Activated T-helper 9 cell treated with anti-CD3 and anti-CD28 coated beads, Interleukin-2, amount 50 U/mL, for 16 hours (primary cell): ENCODE measurements at places on chromosomes 12 and 14.

- DNase-seq = no peak
These were observed 167.4 kb upstream of the RGS6 start for GRCh38 chr14:71764701-71765382.

DNA sequence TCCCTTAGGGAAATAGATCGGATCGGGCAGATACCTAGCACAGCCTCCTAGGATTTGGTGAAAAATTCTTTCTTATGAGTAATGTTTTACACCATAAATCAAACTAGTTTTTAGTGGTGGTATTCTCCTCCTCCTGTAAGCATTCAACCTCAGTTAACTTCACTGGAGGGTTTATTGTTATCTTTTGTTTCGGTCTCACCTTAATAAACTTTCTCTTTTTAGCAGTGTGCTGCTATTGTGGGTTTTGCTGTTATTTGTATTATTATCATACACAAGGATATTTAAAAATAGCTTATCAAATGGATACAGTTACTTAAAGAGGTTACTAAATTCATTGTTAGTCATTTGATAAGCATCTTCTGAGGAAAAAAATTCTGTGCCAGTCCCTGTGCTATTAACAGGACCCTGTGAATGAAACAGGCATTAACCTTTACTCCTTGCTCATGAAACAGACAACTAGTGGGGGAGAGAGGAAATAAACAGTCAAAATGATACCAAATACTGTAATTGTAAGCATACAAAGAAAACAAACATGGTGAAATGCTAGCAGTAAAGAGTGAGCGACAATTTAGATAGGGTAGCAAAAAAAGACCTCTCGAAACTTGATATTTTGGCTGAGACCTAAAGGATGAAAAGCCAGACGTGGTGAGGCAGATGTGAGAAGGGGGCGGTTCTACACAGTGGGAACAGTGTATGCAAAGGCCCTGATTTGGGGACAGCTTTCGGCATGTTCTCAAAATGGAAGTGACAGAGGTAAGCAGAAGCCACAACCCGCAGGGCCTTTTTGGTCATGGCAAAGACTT lies 178.7 kb upstream of the SOX5 start:
- no peak for DNase-seq

GRCh38 chr12:2925322-2925995 lies 33.7 kb upstream of the TEAD4 start:
- no peak for DNase-seq

DNA sequence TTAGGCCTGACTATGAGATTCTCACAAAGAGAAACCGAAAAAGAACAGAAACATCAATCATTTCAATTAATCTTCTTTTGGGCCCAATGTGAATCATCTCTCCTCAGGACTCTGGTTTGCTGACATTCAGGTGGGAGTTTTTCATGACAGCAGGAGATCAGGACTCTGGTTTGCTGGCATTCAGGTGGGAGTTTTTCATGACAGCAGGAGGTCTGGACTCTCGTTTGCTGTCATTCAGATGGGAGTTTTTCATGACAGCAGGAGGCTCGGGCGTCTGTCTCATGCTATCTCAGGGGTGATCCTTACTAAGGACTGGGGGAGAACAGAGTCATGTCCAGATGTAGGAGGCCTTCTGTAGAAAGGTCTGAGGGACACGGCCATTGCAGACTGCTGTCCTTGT lies 40.1 kb upstream of the PARP11 start:
- no peak for DNase-seq

- no peak for DNase-seq
These were observed 12.1 kb downstream of the SLC7A8 start for GRCh38 chr14:23171222-23171975.

- DNase-seq = no peak
These were observed 213.9 kb upstream of the FKBP4 start for GRCh38 chr12:2580821-2581220.

GRCh38 chr12:7039403-7039802 lies 21.1 kb upstream of the C1S start:
- no peak for DNase-seq

DNA sequence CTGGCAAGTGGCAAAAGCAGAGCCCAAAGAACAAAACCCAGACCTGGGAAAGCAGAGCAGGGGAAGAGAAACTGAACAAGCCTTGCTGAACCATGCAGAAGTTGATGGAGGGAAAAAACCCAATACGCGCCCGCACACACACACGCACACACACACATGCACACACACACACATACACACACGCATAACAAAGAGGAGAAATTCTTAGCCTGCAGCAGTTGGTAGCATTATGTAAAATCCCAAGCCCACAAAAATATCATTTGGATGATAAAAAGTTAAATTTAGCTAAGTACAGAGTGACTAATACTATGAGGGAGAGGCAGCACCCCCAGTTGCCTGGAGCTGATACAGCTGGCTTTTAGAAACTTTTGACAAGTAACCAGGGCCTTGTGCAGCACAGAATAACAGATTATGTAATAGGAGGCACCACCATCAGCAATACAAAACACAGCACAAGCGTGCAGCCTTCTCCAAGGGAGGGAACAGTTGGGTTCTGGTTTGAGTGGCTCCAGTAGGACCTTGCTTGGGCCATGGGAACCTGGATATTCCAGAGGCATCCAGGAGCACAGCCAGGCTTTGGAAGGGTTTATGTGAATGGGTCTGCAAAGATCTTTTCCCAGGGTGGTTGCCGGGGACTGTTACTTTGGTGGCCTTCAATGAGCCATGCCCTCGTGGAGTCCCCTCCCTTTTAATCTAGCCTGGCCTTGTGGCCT lies 35.3 kb downstream of the PITPNM2 start:
- DNase-seq = no peak

DNA sequence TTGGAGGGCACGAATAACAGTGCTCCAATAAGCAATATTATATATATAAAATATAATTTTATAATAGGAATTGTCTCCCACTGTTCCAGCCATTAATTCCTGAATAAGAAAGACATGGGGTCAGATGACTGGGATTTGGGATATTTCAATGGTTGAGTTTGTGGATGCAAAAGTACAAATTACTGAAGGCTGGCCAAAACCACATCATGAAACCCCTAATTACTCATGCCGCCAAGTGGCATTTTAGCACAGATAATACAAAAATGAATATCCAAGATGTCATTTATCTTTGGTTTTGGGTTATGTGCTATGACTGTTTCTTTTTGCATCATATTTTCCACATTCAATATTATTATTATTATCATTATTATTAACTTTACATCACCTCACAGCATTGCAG lies 261.4 kb upstream of the TBX3 start:
- DNase-seq = no peak

DNA sequence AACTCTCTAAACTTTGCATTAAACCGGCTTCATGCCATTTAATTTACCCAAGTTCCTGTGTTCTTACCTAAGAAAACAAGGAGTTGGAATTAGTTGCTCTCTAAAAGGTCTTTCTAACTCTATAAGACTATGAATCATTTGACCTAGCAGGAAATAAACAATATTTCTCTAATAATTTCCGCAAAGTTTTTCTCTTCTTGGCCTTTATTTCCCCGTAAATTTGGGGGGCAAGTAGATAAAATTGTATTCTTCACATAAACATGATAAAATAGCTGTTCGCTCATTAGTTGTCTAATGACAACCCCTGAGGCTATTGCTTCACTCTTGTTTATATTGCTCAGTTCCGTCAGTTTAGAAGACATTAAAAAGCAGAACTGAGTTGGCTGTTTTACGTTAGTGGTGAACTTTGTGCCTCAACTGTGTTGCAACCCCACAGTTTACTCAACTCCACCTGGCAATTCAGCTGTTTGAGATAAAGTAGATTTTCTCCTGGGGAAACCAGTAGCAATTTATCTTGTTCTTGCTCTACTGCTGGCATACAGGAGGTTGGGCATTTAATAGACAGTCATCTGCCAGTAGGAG lies 74.7 kb downstream of the BTG1 start:
- no peak for DNase-seq

GRCh38 chr12:109932878-109933503 lies 32.9 kb downstream of the TCHP start:
- no peak for DNase-seq

DNA sequence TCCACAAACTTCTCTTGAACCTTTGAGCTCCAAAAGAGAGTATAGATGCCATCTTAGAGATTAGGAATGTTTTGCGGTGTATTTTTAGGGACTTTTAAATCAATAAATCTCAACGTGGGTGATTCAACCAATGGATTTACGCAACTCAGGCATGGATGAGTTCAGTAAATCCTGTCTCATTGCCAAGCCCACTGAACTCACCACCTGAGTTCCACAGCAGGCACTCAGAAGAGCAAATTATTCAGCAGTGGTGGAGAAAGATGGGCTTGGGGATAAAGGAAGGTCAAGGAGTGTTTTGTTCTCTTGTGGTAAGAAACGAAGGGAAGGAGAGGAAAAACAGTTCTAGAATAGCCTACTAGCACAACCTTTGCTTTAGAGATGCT lies 68.7 kb upstream of the HMGA2 start:
- no peak for DNase-seq

- DNase-seq = no peak
These were observed 30.3 kb downstream of the C14orf132 start for GRCh38 chr14:96069421-96069820.

- DNase-seq = no peak
These were observed 27.0 kb downstream of the SLC17A8 start for GRCh38 chr12:100383586-100384558.

DNA sequence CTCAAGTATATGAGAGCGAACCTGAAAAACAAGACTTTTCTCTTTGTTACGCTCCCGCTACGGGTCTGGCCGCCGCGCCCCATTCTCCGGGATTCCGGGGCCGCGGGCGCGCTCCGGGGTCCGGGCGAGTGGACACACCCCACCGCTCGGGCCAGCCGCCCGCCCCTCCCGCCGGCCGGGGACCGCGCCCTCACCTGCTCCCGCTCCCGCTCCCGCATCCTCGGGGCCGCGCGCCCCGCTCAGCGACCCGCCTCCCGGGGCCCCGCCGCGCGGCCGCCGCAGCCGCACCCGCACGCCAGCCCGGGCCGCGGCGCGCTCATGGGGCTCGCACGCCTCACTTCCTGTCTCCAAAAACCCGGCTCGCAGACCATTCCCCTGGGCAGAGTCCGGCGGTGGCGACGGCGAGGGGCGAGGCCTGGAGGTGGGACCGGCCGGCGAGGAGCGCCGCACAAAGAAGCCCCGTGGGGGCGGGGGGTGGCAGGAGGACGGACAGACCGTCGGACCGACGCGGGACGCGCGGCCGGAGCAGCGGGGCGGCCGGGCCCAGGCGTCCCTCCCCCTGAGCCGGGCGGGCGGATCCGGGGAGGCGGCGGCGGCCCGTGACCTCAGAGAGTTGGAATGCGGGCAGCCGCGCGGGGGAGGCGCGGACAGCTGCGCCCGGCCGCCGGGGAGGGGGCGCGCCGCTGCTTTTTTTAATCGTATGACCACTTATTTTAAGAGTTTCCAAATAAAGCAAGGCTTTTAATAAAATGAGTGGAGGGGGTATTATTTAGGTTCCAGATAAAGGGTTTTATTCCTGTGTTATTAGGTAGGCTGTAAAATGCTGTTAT lies at the start of gene PTPN21:
Gene PTPN21, minus strand, starts transcription at position 551 of the 830 bp plus-strand sequence. CDS start 4,590 bp downstream, outside the sequence.
- no peak for DNase-seq

DNA sequence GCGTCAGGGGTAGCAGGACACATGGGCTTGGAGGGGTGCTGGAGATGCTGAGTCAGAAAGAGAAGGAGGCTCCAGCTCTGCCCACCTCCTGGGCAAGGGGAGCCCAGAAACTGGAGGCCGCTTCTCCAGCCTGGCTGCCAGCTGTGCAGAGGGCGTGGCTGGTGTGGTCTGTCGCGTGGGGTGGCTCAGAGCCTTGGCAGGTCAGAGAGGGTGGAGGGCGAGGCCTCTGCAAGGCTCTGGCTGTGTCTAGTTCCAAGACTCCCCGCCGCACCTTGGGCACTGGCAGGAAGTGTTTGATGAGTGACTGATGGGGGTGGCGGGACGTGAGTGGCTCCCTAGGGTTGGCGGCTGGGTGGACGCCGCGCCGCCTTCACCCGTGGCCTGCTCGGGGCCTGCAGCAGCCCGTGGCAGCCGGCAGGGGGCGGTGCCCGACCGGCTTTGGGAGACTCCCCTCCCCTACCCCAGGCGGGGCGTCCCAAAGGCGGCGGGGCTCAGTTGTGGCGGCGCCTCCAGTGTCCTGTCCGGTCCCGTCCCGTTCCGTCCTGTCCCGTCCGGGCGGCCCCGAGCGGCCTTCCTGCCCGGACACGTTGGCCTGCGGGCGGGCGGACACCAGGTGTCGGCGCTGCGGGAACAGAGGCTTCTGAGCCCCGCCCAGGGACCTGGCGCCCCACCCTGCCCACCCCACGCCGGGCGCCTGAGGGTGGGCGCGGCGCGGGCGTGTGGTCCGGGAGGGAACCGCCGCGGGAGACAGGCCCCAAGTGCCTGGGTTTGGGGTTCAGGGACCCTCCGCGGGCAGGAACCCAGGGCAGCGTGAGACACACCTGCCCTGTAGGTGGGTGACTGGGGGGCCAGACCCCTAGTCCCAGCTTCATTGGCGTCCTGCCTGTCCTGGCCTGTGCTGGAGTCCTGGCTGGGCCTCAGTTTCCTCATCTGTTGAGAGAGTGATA lies 39.7 kb downstream of the KRT80 start:
- DNase-seq = peak; percentile 64

DNA sequence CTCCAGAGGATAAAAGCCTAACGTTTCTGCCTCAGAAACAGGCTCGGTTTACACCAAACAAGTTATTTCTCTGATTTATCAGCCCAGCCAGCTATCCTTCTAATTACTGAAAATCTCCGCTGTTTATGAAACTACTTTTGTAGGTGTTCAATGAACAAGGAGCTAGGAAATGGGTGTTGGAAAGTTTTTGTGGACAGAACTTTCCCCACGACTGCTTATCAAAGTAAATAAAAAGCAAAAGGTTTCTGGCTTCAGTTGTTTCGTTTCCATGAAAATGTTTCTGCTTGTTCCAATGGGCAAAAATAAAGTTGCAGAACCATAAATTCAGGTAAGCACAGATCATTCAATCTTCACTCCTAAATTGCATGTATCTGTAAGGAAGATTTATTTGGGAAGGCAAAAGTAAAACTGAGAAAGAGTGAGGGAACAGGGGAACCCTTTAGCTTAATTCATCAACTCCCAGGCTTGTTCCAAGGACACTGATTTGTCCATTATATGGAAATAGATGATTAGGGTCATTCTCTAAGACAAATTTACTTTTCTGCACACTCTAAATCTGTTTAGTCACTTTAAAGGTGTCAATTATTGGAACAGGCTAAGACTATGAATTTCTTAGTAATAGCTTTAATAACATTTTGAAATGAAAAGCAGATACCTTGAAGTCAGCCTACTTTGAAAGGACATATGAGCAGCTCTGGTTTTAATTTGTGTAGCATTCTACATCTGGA lies 175.9 kb upstream of the CDKN3 start:
- no peak for DNase-seq

DNA sequence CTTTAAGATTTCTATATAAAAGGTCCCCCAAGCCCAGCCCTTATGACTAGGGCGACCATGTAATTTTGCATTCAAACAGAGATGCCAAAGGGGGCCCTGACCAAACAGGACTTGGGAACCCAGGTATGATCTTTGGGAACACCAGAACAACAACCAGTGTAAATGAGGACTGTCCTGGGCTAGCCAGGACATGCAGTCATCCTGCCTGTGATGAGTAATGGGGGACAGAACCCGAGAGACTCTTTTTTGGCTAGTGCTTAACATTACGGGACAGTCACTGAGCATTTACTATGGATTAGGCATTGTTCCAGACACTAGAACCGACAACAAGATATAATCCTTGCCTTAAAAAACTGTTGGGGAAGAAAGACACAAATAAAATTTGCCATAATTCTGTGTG lies 337.3 kb downstream of the CACNA1C start:
- DNase-seq = no peak
